ENCODE measurements at places on chromosomes 7 and 10.

- DNase-seq: peak; percentile 2
Measured at GRCh38 chr10:96017191-96017687, 26.1 kb upstream of the CCNJ start.

DNA sequence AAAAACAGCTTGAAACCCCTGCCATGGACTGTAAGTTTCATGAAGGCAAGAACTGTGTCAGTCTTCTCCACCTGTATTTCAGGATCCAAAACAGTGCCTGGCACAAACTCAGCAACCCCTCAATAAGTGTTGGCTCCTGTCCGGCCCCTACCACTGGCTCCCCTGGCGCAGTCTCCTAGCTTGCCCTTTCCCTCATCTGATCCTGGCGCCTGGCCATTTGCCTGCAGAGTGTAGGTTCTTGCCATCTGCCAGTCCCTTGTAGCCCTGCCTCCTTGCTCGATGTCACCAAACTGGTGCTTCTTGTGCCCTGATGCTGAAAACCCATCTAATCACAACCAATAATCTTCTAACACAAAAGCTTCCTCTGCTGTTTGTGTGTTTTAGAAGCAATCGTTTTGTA lies 60.4 kb downstream of the LGI1 start:
- DNase-seq: no peak

DNA sequence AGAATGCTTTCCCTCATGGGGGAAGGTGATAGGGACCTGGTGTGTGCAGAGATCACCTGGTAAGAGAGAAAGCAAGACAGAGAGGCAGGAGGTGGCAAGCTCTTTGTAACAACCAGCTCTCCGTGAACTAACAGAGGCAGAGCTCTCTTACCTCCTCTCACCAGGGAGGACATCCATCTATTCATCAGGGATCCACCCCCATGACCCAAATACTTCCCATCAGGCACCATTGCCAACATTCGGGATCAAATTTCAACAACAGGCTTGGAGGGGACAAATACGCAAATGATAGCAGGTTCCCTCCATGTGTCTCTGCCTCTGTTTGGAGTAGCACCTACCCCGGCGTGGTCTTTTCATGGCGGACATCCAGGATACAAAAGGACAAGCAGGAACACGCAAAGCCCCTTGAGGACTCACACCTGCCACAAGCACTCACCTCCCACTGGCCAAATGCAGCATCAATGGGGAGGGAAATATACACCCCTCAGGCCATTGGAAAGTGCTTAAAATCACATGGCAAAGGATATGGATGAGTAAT lies 431.2 kb upstream of the AUTS2 start:
- DNase-seq: no peak

GRCh38 chr10:86085686-86086085 lies 280.9 kb downstream of the GRID1 start:
- DNase-seq: no peak

DNA sequence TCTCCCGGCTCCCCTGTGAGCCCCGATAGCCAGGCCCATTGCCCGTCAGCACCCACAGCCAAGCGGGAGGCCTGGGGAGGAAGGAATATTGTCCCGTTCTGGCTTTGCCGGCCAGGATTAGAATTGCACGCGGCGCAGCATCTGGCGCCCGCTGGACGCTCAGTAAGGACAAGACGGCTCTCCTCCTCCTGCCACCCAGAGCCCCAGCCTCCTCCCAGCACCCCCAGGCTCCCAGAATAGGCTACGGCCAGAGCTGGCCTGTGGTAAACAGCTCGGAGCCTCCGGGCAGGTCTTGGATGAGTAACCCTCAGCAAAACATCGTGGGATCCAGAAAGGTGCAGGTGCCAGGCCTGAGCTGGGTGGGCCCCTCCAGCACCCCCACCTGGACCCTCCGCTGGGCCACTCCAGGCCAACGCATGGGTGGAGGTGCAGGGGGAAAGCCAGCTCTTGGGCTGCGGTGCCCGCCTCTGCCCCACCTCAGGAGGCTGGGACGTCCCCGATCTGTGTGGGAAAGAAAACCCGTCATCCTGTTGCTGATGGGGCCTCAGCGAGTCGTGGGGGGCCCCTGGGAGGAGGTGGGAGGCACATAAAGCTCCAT lies 5.8 kb upstream of the FAM20C start:
- DNase-seq: no peak

GRCh38 chr7:129875745-129876411 lies 76.9 kb downstream of the UBE2H start:
- no peak for DNase-seq

- no peak for DNase-seq
Measured at GRCh38 chr7:82789883-82790609, 346.5 kb upstream of the CACNA2D1 start.

DNA sequence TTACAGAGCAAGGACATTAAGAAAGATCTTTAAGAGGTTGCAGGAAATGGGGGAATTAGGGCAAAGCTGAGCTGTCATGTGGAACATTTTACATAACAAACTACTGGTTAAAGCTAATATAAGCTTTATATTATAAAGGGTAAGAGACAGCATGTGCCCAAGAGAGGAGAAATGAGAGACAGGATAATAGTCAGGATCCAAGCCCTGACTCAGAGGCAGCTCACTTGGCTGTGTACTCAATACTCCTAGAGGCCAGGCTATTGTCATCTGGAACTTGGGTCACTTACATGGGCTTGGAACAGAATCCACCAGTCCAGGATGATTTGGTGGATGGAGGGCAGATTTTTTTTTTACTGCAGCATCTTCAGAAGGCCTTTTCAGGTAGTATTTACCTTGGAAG lies 418.6 kb upstream of the ZMIZ1 start:
- DNase-seq: no peak

DNA sequence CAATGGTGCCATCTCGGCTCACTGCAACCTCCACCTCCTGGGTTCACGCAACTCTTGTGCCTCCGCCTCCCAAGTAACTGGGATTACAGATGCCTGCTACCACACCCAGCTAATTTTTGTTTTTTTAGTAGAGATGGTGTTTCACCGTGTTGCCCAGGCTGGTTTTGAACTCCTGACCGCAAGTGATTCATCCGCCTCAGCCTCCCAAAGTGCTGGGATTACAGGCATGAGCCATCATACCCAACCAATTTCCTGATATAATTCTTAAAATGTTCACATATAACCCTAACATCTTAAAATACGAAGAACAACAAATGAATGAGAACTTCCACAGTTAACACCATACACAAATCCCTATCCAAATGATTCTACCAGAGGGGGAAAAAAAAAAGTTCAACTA lies 31.2 kb downstream of the BAIAP2L1 start:
- DNase-seq: no peak

DNA sequence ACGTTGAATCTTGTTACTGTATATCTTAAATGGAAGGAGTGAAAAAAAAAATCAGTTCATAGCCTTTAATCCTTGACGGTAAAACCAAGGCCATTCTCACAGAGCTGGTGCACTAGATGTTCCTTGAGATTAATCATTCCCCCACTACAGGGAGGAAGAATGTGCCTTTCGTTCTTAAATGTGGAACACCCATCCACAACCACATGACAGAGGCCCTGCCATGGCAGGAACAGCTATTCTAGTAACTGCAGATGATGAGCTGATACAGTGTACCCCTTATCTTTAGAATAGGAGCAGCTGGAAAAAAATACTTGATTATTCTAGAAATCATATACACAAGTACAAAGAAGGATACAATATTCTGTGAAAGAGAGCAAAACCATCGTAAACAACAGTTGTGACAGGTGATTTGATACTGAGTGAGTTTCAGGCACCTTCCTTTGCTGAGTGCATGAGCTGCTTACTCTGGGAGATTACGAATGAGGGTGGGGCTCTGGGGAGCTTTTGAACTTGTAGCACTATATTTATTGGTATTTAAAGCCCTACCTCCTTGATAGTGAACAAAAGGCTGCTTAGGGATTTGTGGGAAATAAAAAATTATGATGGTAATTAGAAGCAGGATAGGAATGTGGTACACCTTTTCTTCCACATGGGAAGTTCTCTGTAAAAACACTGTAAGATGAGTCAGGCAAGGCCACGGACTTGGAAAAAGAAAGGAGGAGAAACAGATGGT lies 244.4 kb upstream of the SLC26A5 start:
- no peak for DNase-seq

DNA sequence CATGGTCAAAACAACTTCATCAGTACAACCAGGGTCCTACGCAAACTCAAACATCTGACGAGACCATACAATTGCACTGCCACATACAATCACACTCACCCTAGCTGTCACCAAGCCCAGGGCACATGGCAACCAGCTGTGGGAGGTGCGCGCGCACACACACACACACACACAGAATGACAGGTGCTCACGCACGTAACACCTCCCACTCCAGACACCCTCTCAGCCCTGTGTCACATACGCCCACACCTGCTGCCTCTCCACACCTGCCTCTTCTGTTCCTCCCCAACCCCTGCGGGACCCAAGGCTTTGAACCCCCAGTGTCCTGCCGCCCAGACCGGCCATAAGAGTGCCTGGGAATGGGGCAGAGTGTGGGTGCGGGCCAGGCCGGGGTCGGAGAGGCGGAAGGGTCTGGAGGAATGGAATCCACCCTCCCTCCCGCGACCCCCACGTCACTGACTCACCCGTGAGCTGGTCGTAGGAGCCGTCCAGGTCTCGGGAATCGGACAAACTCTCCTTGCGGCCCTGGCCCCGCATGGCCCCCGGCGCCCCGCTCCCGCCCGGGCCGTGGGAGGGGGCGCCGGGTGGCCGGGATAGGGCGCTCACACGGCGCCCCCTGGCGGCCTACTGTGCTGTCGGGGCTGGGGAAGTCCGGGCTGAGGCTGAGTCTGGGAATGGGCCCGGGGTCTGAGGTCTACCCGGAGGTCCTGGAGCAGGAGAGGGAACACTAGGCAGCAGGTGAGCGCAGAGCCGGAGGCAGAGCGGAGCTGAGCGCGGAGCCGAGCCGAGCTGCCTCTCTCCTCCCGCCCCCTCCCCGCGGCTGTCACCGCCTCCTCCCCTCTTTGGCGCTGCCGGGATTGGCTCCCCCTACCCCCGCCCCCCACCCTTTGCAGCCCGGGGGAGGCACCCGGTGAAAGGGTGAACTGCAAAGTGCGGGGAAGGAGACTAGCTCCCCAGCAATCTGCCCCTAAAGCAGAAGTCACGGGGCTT lies at the start of gene KCNIP2:
KCNIP2 (minus strand) TSS at position 769 of the 990 bp plus-strand sequence; CDS start at position 537, 232 bp downstream.
- peak; percentile 50 for DNase-seq

DNA sequence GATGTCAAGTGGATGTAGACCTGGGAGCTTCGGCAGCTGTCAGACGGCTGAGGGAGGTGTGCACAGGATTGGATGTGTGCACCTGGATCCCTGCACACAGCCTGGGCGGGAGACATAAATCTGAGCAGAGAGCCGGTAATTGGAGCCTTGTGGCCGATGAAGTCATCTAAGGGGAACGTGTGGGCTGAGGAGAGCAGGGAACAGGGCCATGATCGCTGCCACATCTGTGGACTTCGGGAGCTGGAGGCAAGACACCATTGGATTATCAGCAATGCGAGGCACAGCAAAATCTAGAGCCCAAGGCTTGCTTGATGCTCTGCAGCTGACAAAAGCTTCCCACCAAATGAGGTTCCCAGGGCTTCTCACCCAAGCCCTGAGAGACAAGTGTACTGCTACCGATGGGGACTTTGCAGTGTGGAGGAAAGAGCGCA lies 147.7 kb downstream of the PTPN20 start:
- DNase-seq: no peak

- DNase-seq: no peak
Measured at GRCh38 chr10:72935361-72935760, 19.2 kb downstream of the PLA2G12B start.

DNA sequence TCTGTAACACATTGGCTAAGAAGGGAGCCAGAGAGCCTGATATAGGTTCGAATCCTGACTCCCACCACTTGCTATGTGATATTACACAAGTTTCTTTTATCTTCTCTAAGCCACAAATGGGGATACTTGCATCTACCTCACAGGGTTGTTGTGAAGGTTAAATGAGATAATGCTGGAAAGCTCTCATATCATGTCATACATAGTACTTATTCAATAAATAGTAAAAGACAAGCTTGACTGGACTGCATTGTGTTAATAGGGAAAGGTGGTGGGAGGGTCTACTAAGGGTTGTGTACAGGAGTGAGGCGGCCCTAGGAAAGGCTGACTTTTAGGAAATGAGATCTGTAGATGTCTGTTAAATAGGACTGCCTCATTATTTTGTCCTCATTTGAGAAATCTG lies 35.8 kb upstream of the DNMBP start:
- no peak for DNase-seq

DNA sequence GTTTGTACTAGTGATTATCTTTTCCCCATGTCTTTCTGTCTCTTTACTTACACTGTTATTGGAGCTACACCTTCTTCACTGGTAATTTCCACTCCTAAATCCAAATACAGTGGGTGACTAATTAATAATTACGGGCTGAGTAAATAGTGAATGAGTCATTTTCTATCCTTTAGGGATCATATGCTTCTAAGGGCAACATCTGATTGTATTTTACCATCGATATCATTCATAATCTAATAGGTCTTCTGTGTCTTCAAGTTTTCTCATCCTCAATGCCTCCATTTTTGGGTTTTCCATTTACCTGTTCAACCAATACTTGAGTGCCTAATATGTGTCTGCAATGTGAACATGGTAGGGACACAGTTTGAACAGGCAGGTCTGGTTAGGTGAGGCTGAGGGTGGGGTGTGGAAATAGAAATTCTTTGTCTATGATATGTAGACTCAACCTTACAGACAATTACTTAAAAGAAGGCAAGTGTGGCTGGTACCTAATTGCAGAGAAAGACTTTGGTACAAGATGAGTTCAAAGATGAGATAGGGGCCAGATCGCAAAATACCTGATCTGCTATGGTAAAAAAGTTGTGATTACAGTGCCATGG lies 5.9 kb upstream of the DHX32 start:
- no peak for DNase-seq

GRCh38 chr7:7862393-7862792 lies 106.2 kb upstream of the GLCCI1 start:
- no peak for DNase-seq

- no peak for DNase-seq
Measured at GRCh38 chr10:75145590-75145989, 34.1 kb downstream of the SAMD8 start.

DNA sequence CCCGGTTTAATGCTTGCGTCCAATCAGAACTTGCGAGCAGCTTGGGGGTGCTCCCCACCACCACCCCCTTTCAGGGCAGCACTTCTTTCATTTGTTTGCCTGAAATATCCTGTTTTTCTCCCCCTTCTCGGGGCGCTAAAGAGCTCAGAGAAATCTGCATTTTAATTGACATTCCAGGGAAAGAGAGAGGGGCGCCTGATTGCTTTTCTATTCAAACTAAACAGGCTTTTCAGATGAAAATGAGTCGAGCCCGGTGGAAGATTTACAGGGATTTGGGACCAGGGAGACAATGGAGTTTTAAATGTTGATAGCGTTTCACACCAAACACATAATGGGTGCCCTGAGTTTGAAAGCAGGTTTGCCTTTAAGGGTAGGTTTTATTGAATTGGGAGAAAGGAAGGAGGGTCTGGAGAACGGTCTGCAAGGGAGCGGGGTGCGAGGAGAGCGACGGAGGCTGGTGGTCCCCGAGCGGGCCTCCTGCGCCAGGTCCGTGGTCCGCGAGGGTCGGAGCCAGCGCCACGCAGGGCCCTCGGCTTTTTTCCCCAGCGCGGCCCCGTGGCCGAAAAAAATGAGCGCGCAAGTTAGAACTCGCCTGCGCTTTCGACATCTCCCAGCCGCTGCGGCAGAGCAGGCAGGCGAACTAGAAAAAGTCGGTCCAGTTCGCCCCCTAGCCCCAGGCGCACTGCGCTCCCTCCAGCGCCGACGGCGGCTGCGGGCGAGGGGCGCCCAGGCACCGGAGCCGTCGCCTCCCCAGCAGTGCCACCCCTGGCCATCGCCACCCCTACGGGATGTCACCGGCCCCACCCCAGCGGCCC lies 1.3 kb downstream of the FGFR2 start:
- DNase-seq: peak; percentile 81

GRCh38 chr7:45158471-45158870 lies 880 bp downstream of the RAMP3 start:
- DNase-seq: no peak
